Mesothelial cell of epicardium (in vitro differentiated cells): ENCODE measurements at places on chromosomes 16 and 17.
A peak's percentile ranks its signal among the peaks of the same experiment; 100 is the strongest.

DNA sequence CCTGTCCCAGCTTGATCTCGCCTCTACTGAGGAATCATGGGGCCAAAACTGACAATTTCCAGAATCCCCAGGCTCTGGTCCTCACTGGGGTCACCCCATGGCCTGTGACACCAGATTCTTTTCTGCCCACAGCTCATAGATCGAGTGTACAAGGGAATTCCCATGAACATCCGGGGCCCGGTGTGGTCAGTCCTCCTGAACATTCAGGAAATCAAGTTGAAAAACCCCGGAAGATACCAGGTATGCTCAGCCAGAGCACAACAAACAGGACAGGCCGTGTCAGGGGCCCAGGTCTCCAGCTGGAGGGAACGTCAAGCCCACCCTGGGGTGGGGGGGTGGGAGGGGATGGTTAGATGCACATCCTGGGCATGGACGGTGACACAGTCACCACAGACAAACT lies 17.5 kb downstream of the USP6 start:
- DNase-seq, result no peak

DNA sequence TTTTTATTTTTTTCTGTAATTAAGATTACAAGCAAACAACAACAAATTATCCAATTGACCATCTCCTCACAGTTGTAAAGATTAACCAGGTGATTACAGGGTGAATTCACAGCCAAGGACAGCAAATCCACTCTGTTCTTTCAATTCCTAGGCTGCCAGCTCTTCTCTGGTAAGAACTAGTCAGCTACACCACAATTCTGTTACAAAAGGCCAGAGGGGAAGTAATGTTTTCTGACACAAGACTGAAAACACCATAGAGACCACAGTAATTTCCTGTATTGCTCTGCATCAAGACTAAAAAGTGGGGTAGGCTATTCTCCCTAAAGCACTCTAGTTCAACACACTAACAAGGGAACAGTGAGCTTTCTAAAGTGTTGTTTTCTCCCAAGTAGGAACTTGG lies 10.6 kb downstream of the CA10 start:
- no peak for DNase-seq

GRCh38 chr17:34706029-34706428 lies 126.6 kb downstream of the TMEM132E start:
- DNase-seq, result no peak

DNA sequence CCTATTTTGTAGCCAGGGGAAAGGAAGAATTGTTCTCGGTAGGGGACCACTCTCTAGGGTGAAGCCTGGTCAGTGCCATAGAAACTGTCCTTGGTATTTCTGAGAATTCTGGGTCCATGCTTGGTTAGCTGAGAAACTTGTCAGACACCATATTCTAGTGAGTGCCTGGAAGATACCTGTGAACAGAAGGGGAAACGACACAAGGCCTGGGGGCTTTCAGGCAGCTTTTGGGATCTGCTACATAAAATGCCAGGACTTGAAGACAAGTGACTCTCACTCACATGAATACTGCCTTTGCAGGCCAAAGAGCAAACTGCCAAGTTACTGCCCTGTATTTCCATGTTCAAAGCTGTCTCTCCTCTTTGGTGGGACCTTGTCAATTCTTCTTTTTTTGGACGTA lies 18.3 kb downstream of the ODF4 start:
- DNase-seq, result no peak

GRCh38 chr16:26649381-26650045 lies 417.2 kb upstream of the C16orf82 start:
- DNase-seq, result no peak

DNA sequence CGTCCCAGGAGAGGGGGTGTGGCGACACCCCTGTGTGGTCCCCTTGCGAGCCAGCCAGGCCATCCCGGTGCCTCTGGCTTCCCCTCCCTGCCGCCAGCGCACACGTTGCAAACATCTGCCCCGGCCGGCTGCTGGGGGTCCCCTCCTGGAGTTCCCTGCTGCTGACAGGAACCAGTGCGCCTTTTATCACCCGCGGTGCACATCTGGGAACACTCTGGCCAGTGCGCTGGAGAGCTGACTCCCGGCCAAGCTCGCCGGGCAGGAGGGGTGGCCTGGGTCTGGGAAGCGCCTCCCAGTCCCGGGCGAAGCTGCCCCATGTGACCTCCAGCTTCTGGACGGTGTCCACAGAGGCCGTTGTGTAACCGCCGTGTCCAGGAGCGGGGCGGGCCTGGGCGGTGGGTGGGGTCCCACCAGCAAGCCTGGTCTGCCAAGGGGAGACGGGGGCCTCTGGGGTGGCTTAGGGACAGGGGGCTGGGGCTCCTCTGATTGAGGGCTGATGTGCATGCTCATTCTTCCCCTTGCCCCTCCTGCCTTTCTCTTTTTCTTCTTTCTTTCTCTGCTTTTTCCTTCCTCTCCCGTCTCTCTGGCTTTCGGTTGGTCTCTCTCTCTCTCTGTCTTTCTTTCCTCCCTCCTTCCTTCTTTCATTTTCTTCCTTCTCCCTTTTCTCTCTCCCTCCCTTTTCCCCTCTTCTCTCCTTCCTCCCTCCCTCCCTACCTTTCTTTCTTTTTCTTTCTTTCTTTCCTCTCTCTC lies 25.2 kb upstream of the CIBAR2 start:
- no peak for DNase-seq

DNA sequence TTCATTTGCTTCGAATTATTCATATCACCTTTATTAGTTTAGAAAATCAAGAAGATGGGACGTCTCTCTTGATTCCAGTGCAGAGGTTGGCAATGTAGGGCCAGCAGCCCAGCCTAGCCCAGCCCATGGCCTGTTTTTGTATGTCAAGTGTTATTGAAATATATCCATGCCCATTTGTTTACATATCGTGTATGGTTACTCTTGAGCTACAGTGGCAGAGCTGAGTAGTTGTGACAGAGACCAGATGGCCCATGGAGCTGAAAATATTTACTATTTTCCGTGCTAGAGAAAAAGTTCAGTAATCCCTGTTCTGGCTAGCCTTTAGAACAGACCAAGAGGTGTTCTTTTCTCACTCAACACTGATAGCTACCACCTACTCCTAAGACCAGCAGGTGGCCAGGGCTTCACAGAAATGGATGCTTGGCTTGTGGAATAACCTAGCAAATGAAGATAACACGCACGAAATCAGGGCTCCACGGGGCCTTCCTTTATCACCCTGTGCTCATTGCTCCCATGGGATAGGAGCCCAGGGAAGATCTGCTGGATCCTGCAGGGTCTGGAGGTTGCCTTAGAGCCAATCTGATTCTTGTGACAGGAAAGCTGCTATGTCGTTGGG lies 123.2 kb upstream of the ANKFN1 start:
- no peak for DNase-seq

DNA sequence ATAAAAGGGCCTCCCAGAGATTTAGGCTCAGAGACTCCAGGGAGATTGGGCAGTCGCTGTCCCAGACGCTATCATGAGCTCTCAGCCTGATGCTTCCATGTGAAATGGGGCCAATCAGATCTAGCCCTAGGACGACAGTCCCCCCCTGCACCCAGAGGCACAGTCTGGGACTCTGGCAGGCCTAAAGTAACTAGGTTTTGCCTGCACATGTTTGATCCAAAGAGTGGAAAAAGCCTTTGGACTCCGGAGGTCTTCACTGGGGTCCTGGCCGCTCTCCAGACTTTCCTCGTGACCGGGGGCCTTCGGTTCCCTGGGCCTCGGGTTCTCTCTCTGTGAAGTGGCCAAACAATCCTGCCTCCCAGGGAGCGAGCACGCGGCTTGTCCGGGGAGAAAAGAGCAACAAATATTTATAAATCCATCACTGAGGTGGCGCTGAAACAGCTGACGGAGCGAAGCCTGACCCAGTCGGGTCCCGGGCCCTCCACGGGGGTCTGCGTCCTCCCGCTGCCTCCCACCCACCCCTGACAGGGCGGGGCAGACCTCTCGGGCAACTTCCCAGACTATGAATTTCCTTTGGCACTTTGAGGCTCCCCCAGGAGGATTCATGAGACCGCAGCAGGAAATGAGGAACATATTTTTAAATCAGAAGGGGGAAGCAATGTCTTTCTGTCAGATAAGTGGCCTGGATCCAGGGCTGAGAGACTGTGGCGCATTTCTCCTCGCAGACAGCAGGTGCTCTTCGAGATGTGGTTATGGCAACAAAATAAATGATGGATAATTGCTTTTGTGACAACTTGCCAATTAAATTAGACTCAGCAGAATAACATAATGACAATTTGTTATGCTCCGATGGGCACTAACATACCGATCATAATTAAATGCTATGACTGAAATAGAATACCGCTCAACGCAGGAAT lies 38.9 kb downstream of the MRPS23 start:
- peak; percentile 21 for DNase-seq

DNA sequence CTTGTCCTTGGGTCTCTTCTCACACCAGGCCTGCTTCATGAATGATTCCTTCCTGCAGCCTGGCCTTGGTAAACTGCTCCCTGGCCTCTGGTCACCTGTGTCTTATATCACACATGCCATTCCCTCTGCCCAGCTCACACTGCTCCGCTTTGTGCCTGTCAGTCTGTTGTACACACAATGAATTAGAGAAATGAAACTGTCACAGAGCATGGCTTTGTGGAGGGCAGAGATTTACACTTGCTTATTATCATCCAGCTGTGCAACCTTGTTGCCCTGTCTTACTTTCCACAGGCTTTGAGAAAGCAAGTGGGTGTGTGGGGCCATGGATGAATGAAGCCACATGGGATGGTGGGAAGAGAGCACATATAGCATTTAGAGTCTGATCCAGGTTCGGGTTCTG lies 22.4 kb downstream of the ALDH3A2 start:
- no peak for DNase-seq

DNA sequence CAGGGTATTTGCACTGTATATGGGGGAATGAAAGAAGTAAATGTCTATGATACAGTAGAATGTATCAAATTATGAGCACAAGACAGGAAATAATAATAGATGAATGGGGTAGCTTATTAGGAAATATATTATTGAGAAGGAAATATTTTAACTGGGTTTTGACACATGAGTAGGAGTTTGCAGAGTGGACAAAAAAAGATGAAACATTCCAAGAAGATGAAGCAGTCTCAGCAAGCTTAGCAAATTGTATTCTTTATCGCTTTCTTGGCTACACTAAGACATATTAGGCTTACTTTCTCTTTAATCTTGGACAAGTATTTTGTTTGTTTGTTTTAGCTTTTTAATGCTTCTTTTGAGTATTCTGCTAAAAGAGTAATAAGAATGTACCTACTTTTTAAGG lies 1.3 kb upstream of the KRTAP4-9 start:
- DNase-seq, result no peak

DNA sequence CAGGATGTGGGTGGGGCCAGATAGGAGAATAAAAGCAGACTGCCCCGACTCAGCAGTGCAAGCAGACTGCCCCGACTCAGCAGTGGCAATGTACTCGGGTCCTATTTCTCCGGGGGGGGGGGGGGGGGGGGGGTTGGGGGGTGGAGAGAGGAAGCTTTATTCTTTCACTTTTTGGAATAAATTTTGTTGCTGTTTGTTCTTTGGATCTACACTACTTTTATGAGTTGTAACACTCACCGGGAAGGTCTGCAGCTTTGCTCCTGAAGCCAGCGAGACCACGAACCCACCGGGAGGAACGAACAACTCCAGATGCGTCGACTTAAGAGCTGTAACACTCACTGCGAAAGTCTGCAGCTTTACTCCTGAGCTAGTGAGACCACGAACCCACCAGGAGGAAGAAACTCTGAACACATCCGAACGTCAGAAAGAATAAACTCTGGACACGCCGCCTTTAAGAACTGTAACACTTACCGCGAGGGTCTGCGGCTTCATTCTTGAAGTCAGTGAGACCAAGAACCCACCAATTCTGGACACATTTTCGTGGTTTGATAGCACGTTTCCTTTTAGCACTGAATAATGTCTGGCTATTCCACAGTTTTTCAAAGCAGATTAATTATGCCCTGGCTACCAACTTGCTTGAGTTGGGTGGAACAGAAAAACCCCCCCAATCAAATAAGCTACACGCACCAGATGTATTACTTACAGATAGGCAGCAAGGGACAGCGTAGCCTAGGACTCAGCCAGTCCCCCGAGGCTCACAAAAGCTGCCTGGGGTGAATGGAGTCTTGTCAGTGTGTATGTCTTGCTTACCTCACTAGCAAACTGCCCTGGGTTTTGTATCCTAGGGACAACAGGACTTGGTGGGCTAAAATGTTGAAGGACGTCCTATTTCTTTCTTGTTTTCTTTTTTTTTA lies 11.9 kb downstream of the FZD2 start:
- no peak for DNase-seq

DNA sequence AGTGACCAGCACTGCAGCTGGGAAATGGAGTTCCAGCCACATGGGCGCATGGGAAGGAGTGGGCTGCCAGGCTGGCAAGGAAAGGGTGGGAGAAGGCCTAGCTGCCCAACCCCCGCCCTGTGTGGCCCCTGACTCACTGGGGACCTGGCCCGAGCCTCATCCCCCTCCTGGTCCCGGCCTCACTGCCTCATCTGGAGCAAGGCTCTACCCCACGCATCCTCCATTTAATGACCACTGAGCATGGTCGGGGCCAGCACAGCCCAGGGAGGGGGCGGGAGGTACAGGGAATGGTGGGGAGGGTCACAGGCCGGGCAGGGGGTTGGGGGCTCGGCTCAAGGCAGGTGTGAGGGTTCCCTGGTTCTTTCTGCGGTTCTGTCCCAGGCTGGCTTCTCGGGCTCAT lies 16.1 kb downstream of the SPNS2 start:
- no peak for DNase-seq

DNA sequence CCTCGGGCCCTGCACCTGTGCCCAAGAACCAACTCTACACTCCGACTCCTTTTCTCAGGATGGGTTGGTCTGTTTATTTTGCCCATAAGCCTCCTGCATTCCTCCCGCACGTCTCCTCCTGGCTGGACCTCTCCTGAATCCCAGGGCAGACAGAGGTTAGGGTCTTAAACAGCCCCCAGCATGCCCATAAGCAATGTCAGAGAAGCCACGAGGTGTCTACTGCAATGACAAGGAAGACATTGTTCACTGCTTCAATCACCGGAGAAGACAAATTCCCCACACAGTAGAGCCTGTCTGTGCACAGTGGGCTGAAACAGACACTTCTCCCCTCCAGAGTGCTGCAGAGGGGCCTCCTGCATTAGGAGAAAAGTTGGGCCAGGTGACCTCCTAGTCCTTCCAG lies 230.6 kb upstream of the RPL38 start:
- no peak for DNase-seq

GRCh38 chr16:56137269-56137668 lies 54.0 kb upstream of the GNAO1 start:
- DNase-seq, result no peak

DNA sequence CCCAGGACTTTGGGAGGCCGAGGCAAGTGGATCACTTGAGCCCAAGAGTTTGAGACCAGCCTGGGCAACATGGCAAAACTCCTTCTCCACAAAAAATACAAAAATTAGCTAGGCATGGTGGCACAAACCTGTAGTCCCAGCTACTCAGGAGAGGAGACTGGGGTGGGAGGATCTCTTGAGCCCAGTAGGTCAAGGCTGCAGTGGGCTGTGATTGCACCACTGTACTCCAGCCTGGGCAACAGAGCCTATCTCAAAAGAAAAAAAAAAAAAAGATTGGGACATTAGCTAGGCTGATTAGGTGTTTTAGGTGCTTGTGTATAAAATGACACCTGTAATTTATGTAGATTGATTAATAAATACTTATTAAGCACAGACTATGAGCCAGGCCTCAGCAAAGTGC lies 10.1 kb downstream of the GFOD2 start:
- DNase-seq, result no peak
